ENCODE measurements at places on chromosomes 1 and 21.

DNA sequence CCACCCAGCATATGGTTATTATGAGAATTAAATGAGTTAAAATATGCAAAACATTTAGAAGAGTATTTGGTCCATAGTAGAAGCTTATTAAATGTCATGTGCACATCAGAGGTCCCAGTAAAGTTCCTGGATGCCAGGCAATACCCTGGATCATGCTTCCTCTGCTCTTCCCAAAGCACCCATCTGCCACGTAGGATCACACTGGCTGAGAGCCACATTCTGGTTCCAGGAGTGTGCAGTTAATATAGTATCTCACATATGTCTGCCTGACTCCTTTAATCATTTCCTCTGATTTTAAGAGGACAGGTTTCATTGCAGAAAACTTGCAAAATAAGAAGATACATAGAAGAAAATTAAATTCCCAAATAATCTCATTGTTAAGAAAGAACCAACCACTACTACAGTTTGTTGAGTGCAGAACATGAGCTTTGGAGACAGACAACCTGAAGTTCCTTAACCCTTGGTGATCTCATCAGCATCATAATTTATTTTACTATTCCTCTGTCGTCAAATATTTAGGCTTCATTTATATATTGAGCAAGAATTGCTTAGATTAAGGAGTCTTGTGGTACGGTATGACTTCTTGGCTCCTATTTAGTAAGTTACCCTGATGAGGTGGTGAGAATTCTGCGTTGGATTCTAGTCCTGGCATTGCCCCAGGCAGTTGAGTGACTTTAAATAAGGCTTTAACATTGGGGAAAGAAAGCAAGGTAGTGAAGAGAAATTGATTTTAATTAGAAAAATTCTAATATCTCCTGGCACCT lies 12.3 kb downstream of the SGIP1 start:
- DNase-seq: no peak

DNA sequence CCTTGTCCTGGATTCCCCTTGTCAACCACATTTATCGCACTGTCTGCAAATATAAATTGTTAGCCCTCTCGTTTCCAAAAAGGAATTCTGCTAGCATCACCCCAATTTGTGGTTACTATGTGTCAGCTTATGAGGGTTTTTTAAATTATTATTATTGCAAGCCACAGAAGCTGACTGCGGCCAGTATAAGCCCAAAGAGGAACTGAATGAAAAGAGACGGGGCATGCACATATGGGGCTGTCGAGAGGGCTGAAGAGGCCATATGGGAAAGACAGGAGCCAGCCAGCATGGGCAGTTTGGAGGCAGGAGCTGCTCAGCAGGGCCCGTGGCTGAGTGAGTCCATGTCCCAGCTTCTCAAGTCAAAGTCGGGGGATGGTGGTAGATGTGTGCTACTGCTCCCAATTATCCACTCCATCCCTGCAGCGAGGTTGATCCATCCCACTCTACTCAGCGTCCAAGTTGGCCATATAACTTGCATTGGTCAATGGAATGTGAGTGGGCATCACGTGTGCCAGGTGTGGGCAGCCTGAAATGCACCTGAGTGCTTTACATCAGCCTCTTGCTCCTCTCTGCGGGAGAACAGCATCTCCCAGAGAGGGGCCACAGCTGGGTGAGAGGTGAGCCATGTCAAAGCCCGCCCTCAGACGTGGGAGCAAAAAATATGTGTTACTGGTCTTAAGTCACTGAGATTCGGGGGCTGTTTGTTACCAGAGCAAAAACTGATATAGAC lies 37.6 kb upstream of the LDLRAP1 start:
- no peak for DNase-seq

DNA sequence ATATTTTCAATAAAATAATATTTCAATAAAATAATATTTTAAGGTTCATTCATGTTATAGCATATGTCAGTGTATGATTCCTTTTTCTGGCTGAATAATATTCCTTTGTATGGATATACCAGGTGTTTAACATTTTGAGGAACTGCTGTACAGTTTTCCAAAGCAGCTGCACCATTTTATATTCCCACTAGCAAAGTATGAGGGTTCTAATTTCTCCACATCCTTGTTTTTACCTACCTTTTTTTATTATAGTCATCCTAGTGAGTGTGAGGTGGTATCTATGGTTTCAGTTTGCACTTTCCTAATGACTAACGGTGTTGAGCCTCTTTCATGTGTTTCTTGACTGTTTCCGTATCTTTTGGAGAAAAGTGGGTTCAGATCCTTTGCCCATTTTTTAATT lies 5.2 kb downstream of the DEGS1 start:
- DNase-seq: no peak

DNA sequence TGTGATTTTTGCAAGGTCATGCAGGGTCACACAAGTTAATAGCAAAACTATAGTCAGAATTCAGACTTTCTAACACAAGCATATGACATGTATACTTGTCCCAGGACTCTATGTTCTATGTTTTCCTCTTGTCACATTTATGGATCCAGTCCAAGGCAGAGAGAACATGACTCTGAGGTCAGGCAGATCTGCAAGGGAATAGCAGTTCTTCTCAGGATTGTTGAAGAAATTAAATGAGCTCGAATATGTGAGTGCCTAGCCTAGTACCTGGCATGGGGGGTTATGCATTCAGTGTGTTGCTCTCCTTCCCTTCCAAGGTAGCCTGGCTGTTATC lies 9.5 kb upstream of the RPTN start:
- no peak for DNase-seq

- DNase-seq: no peak
Measured at GRCh38 chr1:218759795-218760194, 413.9 kb upstream of the LYPLAL1 start.

DNA sequence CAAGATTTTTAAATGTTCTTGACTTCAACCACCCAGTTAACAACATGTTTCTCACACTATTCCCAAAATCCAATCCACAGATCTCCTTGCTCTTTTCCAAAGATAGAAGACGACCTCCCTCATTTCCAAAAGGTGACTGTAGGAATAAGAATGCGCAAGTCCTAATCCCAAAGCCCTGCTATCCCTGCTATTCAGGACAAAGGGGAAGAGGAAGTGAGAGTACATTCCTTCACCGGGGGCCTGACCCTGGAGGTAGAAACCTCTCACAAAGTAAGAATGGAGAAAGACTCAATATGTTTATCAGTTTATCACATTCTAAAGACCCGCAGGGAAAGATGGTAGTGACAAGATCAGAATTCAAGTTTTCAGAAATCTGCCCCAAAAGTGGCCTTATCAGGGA lies 55.7 kb downstream of the PLEKHA6 start:
- no peak for DNase-seq

GRCh38 chr1:72177711-72178110 lies 104.6 kb downstream of the NEGR1 start:
- DNase-seq: no peak

DNA sequence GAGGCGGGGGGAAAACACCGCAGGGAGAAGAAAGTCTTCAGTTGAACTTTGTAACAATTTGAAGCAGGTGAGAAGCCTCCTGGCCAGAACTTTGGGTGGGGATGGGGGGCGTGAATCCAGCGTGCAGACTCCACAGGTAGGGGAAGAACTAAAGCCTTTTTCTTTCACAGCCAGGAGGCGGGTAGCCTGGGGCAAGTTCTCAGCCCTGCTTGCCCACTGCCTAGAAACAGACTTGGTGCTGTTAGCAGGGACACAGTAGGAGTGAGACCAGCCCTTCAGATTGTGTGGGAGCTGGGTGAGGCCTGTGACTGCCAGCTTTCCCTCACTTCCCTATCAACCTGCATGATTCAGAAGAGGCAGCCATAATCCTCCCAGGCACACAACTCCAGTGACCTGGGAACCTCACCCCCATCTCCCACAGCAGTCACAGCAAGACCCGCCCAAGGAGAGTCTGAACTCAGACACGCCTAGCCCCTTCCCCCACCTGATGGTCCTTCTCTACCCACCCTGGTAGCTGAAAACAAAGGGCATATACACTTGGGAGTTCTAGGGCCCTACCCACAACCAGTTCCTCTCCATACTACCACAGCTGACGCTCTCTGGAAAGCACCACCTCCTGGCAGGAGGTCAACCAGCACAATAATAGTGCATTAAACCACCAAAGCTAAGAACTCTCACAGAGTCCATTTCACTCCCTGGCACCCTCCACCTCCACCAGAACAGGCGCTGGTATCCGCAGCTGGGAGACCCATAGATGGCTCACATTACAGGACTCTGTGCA lies 83.5 kb upstream of the CDC42BPA start:
- no peak for DNase-seq

DNA sequence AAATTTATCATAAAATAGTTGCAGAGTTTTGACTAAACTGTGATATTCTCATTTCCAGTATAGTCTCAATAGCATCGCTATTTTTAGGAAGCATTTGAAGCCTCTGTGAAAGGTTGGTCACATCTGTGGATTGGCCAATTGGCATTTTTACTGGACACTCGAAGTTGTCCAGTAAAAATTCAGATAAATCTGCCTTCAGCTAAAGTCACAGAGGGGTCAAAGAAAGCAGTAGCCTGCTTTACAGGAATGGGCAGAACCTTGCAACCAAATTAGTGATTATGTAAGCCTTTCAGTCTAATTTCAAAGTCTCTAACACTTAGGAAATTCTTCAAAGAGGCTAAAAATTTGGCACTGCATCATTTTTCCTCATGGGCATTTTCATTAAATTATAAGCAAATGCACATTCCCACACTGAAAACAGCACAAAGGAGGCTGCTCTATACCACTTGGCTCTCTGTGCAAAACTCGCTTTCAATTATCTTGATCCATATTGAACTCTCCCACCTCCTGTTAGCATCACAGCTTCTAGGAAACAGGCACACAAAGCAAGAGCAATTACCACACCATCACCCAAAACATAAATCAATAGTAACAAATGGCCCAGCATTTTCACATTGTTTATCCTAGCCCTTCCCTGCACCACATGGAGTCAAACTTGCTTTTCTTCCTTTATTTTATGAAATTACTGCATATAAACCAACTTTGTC lies 318.5 kb upstream of the DUSP10 start:
- no peak for DNase-seq

DNA sequence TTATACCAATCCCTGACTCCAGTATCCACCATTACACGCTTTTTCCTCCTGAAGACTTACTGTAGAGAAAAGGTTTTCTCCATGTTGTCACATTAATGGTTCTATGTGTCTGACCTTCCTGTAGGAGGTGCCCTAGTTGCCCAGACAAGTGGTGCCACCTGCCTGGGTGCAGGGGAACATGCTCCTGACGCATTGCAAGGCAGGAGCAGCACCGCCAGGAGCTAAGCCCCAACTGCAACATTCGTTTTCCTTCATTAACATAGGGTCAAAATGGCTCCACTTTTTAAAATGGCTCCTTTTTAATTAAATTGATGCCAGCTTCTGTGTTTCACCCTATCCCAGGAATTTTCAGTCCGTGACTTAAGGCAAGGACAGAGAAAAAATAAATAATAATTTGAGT lies 220.1 kb upstream of the SAMSN1 start:
- DNase-seq: no peak

GRCh38 chr1:222275001-222275728 lies 272.7 kb downstream of the HHIPL2 start:
- DNase-seq: no peak

DNA sequence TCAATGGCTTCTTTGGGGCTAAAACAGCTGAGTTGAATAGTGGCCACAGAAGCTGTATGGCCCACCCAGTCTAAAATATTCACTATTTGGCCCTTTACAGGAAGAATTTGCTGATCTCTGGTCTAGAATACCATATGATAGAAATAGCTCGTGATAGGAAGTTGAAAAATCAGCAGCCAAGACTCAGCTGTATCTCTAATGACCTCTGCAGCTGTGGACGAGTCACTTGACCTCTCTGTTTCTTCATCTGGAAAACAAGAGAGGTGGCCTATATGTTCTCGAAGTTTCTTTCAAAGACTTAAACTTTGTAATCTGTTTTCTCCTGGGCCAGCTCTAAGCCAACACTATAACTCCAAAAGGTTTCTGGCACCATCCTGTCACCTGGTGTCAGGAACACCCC lies 129.2 kb downstream of the ZBTB18 start:
- DNase-seq: no peak

GRCh38 chr1:12518931-12519692 lies 98.9 kb downstream of the DHRS3 start:
- no peak for DNase-seq

GRCh38 chr1:15609631-15610030 lies 7.6 kb upstream of the DDI2 start:
- DNase-seq: no peak

- DNase-seq: no peak
Measured at GRCh38 chr1:33013791-33014190, 22.9 kb downstream of the AK2 start.

DNA sequence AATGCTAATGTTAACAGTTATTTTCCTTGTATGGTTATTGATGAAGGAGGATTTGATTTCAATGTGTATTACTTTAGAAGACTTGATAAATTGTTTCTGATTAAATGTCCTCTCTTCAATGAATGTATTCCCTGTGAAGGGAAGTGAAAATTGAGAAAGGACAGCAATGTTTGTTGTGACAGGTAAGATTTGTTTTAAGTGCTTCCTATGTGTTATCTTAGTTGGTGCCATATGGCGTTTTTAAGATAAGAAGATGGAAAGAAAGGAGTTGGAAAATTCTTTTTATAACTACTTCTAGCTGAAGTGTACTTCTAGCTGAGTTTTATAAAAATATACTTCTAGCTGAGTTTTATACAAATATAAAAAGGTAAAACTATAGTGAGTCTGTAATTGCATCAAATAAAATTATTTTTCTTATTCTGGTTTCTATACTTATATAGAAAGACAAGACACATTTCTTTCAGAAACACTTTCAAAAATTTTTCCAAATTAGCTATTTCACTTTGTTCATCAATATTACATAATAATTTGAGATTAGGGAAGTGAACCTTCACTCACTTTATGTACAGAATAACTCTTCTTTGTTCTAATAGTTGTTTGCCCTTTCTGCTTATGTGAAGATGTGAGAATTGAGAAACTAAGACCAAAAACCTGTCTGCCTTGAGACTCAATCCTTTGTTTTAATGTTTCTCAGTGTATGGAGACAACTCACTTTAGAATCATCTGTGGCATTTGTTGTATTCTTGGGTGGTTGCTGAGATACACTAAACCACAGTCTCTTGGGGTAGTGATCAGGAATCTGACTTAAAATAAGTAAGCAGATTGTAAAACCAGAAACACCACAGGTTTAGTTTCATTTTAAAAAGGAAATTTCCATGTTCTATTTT lies 382.9 kb upstream of the B3GALT2 start:
- DNase-seq: no peak

DNA sequence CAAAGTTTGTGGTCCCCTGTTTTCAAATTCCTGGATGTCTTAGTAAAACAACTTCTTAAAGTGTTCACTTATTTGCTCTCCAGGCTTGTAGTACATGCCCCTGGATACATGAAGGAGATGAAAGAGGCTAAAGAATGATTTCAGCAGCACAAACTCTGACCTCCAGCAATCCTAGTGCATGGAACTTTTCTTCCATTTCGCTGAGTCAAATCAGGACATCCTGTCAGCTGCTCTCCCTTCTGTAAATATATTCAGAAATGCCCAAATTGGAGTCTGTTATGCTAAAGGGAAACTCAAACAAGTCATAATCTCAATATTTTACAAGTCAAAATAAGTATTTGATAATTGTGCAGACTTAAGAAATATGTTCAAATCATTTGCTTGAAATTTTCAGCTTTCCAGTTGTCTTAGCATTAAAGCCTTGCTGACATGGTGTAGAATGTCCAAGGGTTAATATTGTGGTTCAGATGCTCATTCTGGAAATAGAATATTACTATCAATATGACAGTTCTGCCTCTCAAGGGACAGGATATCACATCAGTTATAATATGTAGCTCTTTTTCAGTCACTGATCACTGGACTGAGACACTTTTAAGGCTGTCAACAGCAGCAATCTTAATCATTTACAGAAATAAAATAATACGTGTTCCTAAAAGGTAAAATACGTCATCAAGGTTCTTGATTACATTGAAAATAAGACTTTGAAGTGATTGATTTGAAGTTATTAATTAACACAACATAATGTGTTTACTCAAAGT lies 1157.3 kb downstream of the PLA2G4A start:
- DNase-seq: no peak

- no peak for DNase-seq
Measured at GRCh38 chr1:33275706-33276572, 19.6 kb downstream of the ZNF362 start.

All from NCI-H526 (cell line).